T-helper 17 cell (primary cell): ENCODE measurements at places on chromosomes 1 and 21.

- DNase-seq = no peak
Measured at GRCh38 chr1:53979712-53980450, 33.7 kb downstream of the LRRC42 start.

GRCh38 chr1:72435025-72435424, 152.7 kb upstream of the NEGR1 start:
- DNase-seq = no peak

DNA sequence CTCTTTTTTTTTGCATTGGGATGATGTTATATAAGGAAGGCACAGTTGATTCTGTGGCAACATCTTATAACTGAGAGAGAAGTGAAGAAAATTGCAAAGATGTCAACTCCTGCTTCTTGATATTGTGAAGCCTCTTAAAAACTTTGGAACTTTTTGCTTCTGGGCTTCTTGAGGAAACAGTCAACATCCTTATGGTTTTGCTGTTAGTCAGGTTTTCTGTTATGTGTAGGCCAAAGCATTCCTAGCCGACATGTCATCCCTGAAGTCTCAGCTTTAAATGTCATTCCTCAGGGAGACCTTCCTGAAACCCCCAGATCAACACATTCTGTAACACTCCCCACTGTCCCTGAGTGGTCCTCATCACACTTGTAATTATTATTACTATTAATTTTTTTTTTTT, 12.6 kb downstream of the FALEC start:
- no peak for DNase-seq

DNA sequence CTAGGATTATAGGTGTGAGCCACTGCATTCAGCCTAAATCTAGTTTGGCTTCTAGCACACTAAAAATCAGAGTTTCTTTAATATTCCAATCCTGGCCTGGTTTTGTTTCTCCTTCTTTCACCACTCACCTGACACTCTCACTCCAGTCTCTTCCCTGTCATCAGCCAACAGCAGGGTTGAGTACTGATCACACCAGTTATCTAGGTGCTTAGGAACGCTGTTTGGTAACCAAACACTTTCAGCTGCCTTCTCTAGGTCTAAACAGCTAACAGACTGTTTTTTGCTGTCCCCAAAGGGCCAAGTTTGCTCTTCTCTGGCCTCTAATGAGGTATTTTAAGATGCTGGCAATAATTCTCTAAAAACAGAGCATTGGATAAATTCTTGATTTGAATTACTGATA, 17.7 kb upstream of the FRRS1 start:
- DNase-seq = no peak
